AG08395 (cell line): ENCODE measurements at places on chromosomes 5 and 9.

- DNase-seq: no peak
Measured at GRCh38 chr5:76332102-76332501, 71.0 kb upstream of the IQGAP2 start.

DNA sequence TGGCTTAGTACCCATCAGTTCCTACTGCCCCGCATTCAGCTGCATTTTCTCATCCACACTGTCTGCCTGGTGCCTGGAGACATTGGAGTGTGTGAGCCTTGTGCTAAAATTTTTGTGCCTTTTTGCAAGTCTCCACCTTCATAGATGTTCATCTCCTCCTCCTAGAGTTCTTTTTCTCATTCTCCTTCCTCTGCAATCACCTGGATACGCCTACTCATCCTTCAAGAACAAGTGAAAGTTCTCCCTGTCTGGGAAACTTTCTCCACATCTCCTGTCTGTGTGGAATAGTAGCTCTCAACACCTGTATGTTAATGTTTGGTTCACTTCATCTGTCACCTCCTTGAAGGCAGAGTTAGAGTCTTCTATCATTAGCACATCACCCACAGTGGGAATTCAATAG is 125.7 kb upstream of the FBXL17 start:
- no peak for DNase-seq

GRCh38 chr5:126624534-126624933 is 23.8 kb downstream of the PHAX start:
- peak; percentile 87 for DNase-seq

- DNase-seq: no peak
Measured at GRCh38 chr5:173399851-173400250, 71.6 kb upstream of the STC2 start.

- DNase-seq: no peak
Measured at GRCh38 chr5:14129123-14129522, 14.0 kb upstream of the TRIO start.

- DNase-seq: no peak
Measured at GRCh38 chr5:59591162-59591561, 302.4 kb downstream of the PDE4D start.

GRCh38 chr9:7510199-7510598 is 289.4 kb downstream of the DMAC1 start:
- DNase-seq: no peak

- DNase-seq: no peak
Measured at GRCh38 chr5:102969641-102970040, 150.3 kb downstream of the GIN1 start.

- DNase-seq: no peak
Measured at GRCh38 chr9:82132024-82132423, 143.5 kb downstream of the SPATA31D1 start.

DNA sequence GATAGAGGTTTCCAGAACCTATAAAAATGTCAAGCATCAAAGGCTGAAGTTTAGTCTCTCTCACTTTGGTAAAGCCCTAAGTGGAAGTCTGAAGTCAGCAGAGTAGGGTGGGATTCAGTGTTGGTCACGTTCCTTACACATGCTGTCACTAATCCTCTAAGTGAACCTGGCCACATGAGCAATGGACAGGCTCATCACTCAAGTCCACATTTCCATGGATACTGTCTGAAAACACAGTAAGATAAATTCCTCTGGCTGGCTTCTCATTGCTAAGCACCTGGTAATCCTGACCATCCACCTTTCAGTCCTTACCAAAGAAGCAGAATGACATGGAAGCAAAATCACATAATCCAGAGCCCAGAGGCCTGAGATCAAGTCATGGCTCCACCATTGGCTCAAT is 43.8 kb downstream of the GNA14 start:
- DNase-seq: no peak

DNA sequence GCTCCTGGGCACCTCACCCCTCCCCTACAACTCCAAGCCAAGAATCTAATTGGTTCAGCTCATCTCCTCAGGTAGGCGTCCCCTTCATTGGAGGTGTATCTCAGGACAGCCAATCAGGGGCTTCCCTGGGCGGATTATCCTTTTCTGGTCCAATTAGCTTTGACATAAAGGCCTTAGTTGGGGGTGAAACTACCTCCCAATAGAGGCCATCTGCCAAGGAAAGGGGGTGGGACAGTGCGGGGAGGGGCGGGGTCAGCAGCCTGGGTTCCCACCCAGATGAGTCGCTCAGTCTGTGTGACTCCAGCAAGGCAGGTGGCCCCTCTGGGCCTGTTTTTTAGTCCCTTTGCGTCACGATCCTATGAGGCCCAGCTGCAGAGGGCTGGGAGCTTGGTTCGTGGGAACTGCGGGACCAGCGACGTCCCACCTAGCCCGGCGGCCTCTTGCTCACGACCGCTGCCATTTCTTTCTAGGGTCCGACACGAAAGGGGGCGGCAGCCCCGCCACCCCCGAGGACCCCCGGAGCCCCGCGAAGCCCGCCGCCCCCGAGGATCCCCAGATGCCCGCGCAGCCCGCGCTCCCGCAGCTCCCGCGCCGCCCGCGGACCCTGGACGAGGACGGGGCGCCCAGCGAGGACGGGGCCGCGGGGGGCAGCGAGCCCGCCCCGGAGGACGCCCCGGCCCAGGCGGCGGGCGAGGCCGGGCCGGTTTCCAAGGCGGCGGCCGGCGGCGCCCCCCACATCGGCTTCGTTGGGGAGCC is 8.9 kb downstream of the PRRT1B start:
- no peak for DNase-seq

GRCh38 chr5:169112016-169112415 is 188.9 kb downstream of the SLIT3 start:
- DNase-seq: no peak

- peak; percentile 71 for DNase-seq
Measured at GRCh38 chr5:159850160-159850559, 66.1 kb upstream of the ADRA1B start.

- DNase-seq: no peak
Measured at GRCh38 chr9:126675147-126675467, 61.4 kb downstream of the LMX1B start.

DNA sequence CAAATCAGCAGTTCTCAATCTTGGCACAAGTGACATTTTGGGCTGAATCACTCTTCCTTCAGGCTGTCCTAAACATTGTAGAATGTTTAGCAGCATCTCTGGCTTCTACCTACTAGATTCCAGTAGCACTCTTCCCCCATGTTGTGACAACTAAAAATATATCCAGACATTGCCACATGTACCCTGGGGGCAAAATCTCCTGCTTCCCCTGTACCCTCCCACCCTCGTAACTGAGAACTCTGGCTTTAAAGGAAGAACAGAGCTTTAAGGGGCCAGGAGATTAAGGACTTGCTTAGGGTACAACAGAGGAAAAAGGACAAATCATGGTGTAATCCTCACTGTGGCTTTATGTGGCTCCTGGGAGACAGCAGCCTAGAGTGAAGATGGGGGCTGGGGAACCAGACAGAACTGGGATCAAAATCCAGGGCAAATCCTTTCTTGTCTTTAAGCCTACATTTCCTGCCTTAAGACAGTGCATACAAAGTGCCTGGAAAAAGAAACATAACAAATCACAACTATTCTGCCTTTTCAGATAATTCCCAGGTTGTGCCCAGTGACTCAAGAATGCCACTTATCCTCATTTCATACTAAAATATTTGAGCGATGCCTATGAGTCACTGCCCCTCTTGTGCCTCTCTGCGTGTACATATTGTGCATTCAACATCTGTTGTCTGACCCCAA is 109.3 kb downstream of the DAPK1 start:
- DNase-seq: peak; percentile 81

DNA sequence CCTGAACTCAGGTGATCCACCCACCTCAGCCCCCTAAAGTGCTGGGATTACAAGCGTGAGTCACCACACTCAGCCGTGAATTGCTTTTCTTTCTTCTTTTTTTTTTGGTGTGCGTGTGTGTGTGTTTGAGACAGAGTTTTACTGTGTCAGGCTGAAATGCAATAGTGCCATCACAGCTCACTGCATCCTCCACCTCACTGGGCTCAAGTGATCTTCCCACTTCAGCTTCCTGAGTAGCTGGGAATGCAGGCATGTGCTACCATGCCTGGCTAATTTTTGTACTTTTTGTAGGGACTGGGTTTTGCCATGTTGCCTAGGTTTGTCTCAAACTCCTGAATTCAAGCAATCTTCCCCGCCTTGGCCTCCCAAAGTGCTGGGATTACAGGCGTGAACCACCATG is 113.7 kb upstream of the HAPLN1 start:
- no peak for DNase-seq

GRCh38 chr5:178351221-178352034 is 118.8 kb upstream of the PHYKPL start:
- DNase-seq: no peak

DNA sequence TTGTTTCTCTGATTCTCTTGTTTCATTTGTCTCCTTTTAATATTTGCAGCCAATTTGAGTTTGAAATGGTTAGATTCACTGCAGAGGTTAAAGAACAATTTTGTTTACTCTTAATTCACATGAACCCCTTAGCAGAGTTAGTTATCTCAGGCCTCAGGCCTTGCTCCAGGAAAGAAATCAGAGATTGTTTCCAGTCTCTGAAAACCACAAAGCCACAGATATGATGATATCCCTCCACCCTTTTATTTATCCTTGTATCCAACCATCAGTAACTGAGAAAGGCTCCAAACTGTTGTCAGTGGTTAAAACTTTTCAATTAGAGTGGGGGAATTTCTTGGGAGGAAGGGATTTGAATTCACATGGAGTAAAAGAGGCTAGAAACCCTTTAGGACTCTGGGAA is 406.0 kb upstream of the DMAC1 start:
- no peak for DNase-seq

DNA sequence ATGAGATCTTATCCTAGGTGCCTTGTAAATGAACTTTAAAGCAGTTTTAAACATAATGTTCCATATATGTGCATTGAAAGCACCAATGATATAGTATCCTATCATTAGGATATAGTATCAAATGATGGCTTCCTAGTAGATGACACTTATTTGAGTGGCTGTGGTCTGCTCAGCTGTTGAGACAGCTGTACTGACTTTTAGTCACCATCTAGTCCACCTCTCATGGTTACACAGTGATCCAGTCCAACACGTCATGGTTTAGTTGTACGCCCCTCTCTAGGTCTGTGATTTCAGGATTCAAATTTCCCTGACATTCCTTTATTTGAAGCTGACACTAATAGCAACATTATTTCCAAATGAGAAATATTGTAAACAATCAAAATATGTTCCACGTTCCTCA is 127.3 kb upstream of the TUT7 start:
- no peak for DNase-seq

- DNase-seq: no peak
Measured at GRCh38 chr5:139752506-139753473, 42.8 kb upstream of the PSD2 start.

- DNase-seq: no peak
Measured at GRCh38 chr5:142852416-142853198, 82.4 kb downstream of the ARHGAP26 start.

DNA sequence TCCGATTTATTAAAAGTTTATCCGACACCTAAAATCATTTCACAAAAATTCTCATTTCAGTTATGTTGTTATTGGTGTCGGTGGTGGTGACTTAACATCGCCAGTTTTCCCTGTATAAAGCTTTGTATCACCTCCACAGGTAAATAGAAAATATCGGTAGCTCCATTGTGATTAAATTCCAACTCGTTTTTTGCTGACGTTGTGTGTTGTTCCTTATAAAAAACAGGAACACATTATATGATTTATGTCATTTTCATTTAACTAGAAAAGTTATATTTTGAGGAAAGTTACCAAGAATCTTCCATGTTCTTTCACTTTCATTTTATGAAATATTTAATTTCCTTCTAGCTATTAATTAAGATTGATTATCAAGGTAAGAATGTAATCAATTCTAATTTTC is 635.9 kb downstream of the CDH18 start:
- no peak for DNase-seq
